ENCODE measurements at places on chromosomes 12 and 14.

- DNase-seq = peak; percentile 2
Observed at GRCh38 chr12:127083008-127083949, 1183.7 kb upstream of the TMEM132C start.

GRCh38 chr14:30980980-30981379, 44.5 kb upstream of the AP4S1 start:
- DNase-seq = no peak

- no peak for DNase-seq
Observed at GRCh38 chr12:132615579-132616038, 3.0 kb upstream of the P2RX2 start.

GRCh38 chr12:113860950-113861349, 105.2 kb downstream of the RBM19 start:
- no peak for DNase-seq

- no peak for DNase-seq
Observed at GRCh38 chr12:88338486-88338885, 196.4 kb downstream of the TMTC3 start.

DNA sequence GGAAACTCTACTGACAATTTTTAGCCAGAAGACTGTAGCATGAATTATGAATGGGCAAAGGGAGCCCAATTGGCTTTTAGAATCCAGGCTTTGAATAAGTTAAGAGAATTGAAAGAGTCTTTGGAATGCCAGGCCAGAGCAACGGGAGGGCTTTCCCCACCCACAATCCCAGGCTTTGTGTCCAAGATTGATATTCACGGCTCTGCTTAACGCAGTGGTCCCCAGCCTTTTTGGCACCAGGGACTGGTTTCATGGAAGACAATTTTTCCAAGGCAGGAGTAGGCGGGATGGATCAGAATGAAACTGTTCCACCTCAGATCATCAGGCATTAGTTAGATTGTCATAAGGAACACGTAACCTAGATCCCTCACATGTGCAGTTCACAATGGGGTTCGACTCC, 79.6 kb downstream of the EPS8 start:
- no peak for DNase-seq

GRCh38 chr14:47442211-47442610, 233.2 kb downstream of the MDGA2 start:
- peak; percentile 3 for DNase-seq

DNA sequence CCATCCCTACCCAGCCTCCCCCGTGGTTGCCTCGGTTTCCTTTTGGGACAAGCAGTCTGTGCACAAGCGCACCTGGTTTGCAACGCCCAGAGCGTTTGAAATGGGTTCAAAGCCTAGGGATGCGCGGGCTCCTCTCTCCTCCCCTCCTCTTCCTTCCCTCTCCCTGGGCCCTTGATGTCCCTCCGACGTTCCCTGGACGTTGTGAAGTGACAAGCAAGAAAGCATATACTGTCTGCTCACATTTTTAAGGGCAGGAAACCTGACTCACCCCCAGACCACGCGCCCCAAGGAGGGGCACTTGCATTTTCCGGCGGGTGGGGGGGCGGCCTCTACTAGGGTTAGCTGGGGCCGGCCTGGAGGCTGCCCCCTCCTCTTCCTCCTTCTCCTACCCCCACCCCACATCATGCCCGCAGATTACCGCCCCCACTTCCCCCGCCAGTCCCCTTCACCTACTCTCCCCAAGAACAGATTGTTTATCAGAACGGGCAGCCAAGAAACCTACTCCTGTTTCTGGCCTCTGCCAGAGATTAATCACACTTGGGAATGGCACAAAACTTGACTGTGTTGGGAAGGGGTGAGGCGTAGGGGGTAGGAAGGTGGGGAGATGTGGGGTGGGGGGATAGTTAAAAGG, 9.5 kb upstream of the IRF2BPL start:
- no peak for DNase-seq

- no peak for DNase-seq
Observed at GRCh38 chr14:24911324-24912109, 138.4 kb downstream of the STXBP6 start.

GRCh38 chr12:49797449-49797776, 30.8 kb downstream of the NCKAP5L start:
- DNase-seq = no peak

- DNase-seq = no peak
Observed at GRCh38 chr14:26992403-26993115, 394.7 kb upstream of the NOVA1 start.

DNA sequence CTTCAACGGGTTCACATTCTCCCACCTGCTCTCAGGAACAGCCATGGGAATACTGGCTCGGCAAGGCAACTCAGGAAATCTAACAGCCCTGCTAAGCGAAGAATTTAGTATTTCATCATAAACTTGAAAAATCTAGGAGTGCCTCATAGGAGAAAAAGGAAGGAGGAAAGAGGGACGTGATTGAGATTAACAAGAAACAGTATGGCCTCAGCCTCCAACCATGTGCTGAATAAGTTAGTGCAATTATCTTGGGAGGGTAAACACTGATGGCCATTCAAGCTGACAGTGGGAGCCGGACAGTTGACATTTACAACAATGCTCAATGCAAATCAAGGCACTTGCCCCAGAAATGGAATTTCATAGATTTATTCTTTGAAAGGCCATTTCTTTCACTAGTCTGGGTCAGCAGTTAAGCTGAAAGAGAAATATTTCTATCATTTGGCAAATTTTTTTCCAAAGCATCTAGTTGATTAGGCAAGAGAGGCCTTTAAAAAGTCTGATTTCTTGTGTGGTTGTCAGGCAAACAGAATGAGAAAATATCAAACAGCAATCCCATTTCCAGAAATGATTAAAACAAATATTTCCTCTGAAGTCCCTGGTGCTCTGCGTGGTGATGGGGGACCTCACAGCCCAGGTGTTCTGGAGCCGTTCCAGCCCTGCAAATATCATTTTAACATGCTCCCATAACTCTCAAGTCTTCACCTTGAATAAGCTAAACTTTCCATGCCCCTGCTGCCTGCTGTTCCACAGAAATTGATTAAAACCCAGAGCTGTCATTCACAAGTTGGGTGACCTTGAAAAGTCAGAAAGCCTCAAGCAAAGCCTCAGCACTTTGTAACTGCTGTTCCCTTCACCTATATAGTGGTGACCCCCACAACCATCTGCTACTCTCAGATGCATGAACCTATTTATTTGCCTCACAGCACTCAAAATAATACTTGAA, 121.6 kb downstream of the PHLDA1 start:
- DNase-seq = peak; percentile 94

GRCh38 chr12:117298648-117299225, 62.7 kb downstream of the NOS1 start:
- no peak for DNase-seq

- DNase-seq = peak; percentile 63
Observed at GRCh38 chr12:14948672-14949071, 10.3 kb upstream of the ERP27 start.

DNA sequence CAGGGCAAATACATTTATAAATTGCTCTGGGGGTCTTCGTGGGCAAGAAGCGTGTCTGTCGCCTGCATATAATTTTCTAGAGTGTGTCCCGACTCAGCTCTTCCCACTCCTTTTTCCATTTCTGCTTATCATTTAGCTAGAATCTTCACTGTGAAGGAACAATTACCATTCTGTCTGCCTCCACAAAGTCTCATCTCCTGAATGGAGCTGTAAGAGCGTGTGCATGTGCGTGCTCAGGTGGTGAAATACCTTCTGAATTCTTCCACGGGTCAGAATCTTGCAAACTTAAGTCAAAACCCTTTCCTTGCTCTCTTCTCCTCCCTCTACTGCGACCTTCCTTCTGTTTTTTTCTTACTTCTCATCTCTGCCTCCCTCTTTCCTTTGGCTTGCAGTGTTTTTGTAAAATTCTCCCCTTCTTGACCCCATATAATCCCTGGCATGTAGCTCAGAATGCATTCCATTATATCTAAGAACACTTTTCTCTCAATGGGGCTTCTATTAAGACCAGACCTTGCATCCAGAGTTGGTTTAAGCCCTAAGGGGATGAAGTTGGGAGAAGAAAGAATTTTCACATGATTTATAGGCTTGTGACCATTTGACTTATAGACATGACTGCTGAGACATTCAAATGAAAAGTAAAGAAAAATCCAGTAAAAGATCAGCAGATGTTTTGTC, 25.0 kb upstream of the GSG1 start:
- no peak for DNase-seq

- no peak for DNase-seq
Observed at GRCh38 chr12:108779998-108780688, 48.8 kb upstream of the CORO1C start.

DNA sequence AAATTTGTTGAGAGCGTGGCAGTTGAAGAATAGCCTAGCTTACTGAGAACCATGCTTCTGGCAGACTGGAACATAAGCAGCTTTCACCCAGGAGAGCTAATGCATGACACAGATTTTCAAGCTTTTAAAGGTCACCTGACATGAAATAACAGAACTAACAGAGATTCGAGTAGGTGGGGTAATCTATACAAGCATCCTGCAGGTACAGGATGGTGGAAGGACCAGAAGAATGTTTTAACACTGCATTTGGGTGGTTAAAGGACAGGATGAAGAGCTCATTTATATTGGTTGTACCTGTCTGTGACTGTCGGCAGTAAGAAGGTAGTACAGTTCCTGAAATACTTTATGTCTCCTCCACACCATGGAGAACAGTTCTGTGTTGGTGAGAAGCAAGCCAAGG, 8.9 kb downstream of the PELI2 start:
- DNase-seq = peak; percentile 60

DNA sequence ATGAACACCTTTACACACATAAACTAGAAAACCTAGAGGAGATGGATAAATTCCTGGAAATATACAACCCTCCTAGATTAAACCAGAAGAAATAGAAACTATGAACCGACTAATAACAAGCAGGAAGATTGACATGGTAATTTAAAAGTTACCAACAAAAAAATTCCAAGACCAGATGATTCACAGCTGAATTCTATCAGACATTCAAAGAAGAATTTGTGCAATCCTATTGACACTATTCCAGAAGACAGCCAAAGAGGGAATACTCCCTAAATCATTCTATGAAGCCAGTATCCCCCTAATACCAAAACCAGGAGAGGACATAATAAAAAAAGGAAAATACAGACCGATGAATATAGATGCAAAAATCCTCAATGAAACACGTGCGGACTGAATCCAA, 102.6 kb upstream of the KRR1 start:
- DNase-seq = no peak

GRCh38 chr12:14589169-14590004, 21.7 kb upstream of the PLBD1 start:
- DNase-seq = no peak

GRCh38 chr12:33617218-33617617, 177.6 kb upstream of the SYT10 start:
- DNase-seq = no peak

DNA sequence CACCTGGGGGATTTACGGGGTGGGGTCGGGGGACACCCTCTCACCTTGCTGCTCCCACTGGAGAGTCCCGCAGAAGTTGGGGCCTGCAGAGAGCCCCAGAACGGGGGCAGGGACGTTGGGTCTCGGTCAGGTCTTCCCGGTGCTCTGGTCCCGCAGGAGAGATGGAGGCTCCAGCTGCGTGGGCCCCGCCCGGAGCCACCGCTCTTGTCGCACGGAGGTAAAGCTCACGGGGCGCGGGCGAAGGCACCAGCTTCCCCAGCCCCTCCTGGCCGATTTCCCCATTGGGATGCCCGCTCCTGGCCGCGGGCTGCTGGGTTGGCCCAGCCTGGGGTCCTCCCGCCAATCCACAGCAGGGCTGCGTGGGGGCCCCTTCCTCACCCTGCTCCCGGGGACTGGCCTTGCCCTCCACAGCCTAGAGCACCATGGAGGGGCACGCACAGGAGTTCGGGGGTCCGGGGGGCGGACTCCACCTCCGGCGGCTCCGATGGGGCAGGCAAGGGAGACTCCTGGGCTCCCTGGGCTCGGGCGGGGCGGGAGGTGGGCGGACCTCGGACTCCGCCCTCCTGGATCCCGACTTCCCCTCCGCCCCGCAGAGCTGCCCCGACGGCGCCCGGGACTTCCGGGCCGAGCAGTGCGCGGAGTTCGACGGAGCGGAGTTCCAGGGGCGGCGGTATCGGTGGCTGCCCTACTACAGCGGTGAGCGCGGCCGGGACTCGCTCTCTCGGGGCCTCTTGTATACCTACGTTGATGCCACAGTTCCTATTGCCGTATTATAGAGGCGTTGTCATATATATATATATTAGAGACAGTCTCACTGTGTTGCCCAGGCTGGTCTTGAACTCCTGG, 8.4 kb downstream of the PAPLN start:
- peak; percentile 33 for DNase-seq

GRCh38 chr12:105992849-105993740, 145.7 kb downstream of the NUAK1 start:
- no peak for DNase-seq

DNA sequence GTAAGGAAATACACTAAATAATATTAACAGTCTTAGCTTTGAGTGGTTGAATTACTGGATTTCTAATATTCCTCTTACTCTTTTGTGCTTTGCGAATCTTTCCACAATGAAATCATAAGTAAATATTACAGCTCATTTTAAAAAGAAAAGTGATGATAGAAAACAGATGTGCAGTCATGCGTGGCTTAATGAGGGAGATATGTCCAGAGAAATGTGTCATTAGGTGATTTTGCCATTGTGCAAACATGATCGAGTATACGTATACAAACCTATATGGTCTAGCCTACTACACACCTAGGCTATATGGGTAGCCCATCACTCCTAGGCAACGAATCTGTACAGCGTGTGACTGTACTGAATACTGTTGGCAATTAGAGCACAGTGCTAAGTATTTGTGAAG, 59.3 kb downstream of the SLC15A5 start:
- DNase-seq = no peak

GRCh38 chr12:78562368-78563205, 302.0 kb upstream of the SYT1 start:
- DNase-seq = peak; percentile 32

GRCh38 chr12:25960143-25960542, 1.7 kb downstream of the RASSF8 start:
- DNase-seq = no peak

All from NCI-H2171 treated with DMSO at 0.1 percent for 48 hours (cell line).